Activated gamma-delta T cell treated with anti-CD3 and anti-CD28 coated beads, Interleukin-2, amount 50 U/mL, for 16 hours (primary cell): ENCODE measurements at places on chromosomes 6 and 20.

GRCh38 chr6:24779416-24780016 lies 4.8 kb downstream of the GMNN start:
- no peak for DNase-seq

DNA sequence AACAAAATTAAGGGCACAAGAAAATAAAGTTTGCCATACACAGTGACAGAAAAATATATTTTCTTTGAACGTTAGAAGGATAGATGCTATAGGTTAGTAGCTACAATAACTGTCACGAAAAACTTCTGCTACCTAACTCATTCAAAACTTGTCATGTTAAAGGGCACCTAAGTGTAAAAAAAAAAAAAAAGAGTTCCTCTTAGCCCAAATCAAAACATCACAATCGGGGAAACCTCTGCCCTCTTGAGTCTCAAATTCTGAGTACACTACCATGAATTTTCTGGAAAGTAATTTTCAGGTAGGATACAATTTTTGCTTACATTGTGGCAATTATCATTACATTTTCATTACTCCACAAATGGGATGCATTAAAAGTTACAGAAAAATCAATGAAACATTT lies 5.7 kb downstream of the ATXN1 start:
- no peak for DNase-seq

DNA sequence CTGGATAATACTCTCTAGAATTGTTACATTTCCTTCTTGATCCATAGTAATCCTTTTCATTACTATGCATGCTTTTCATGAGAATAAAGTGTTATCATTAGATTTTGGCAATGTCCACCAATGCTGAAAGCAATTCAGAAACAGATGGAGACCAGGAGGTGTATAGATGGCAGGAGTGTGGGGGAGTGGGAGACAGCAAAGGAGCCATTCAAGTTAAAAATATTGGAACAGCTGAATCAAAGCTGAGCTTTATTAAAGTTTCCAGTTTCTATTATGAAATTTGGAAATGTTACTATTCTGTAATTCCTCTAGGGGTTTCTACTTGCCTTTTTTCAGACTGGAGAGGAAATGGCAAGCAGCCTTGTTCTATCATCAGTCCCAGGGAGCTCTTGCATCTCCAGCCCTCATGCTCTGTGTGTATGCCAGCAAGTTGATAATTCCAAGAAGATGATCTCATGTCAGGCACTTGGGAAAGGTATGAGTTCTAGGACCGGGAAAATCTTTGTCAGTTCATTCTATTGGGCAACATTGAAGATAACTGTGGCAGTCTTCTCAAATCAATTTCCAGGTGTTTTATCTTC lies 228.0 kb downstream of the CD109 start:
- DNase-seq = no peak

- DNase-seq = no peak
Measured at GRCh38 chr6:41646026-41646795, 7.9 kb downstream of the MDFI start.
